A549 treated with AZD2906 at 1 μM for 4 hours (cell line): ENCODE measurements at places on chromosomes 6 and 20. TPM values are rescaled to one million over a fixed set of nuclear protein-coding genes. Genes with fewer than 3 reads are reported as not detected.

The NFKBIL1 gene
- total RNA-seq = 9.5 to 13.0 TPM (median 12.6 TPM) in 5 replicates

The DEFB128 gene
- not detected in 5 replicates for total RNA-seq

The GLP1R gene
- not detected in 5 replicates for total RNA-seq

The TFAP2C gene
- 10.9 to 12.8 TPM (median 11.7 TPM) in 5 replicates for total RNA-seq

The ADGB gene
- not detected in 5 replicates for total RNA-seq

The SLC35B2 gene
- 55.0 to 66.9 TPM (median 65.8 TPM) in 5 replicates for total RNA-seq

The PTGIS gene
- 0.01 to 0.03 TPM (median 0.02 TPM) in 4 of 5 replicates, not detected in the other for total RNA-seq

The SLC17A1 gene
- 0.06 TPM in 1 of 5 replicates, not detected in the others for total RNA-seq

The CYP21A2 gene
- 0.06 TPM in 1 of 5 replicates, not detected in the others for total RNA-seq

The PHACTR1 gene
- total RNA-seq = 0.11 TPM in 1 of 5 replicates, not detected in the others

The SCRT2 gene
- total RNA-seq = 0.02 TPM in 1 of 5 replicates, not detected in the others

The SEL1L2 gene
- not detected in 5 replicates for total RNA-seq

The CEP250 gene
- 22.7 to 30.3 TPM (median 24.9 TPM) in 5 replicates for total RNA-seq

The PDRG1 gene
- total RNA-seq = 28.2 to 32.8 TPM (median 28.8 TPM) in 5 replicates

The TREM2 gene
- 0.07 TPM in 1 of 5 replicates, not detected in the others for total RNA-seq

The SPDEF gene
- total RNA-seq = 1.3 to 1.9 TPM (median 1.8 TPM) in 5 replicates

The TFAP2A gene
- 6.3 to 11.4 TPM (median 8.4 TPM) in 5 replicates for total RNA-seq

The COL11A2 gene
- total RNA-seq = 0.31 to 0.92 TPM (median 0.81 TPM) in 5 replicates

The NELFE gene
- total RNA-seq = 73.0 to 92.7 TPM (median 76.9 TPM) in 5 replicates

The KHDRBS2 gene
- total RNA-seq = not detected in 5 replicates

The KCNQ5 gene
- 1.3 to 1.6 TPM (median 1.6 TPM) in 5 replicates for total RNA-seq

The ABCC10 gene
- 6.0 to 11.5 TPM (median 9.5 TPM) in 5 replicates for total RNA-seq

The COL21A1 gene
- 0.55 to 0.93 TPM (median 0.67 TPM) in 5 replicates for total RNA-seq

The CUL9 gene
- 5.8 to 9.8 TPM (median 8.5 TPM) in 5 replicates for total RNA-seq

The AVP gene
- not detected in 5 replicates for total RNA-seq

The SLC22A2 gene
- not detected in 5 replicates for total RNA-seq

The TFB1M gene
- 6.8 to 9.9 TPM (median 7.7 TPM) in 5 replicates for total RNA-seq

The C6orf163 gene
- 0.10 to 0.41 TPM (median 0.20 TPM) in 5 replicates for total RNA-seq

The LTB gene
- 0.12 to 0.49 TPM (median 0.14 TPM) in 4 of 5 replicates, not detected in the other for total RNA-seq

The MATN4 gene
- 0.10 to 0.22 TPM (median 0.12 TPM) in 4 of 5 replicates, not detected in the other for total RNA-seq

The RBBP8NL gene
- total RNA-seq = 0.91 to 1.5 TPM (median 1.2 TPM) in 5 replicates

The SRSF12 gene
- 1.2 to 2.3 TPM (median 1.9 TPM) in 5 replicates for total RNA-seq

The MUC21 gene
- total RNA-seq = 0.03 to 0.04 TPM in 2 of 5 replicates, not detected in the others

The TAAR6 gene
- not detected in 5 replicates for total RNA-seq

The HLA-DPA1 gene
- total RNA-seq = 0.05 to 0.11 TPM in 2 of 5 replicates, not detected in the others

The SERINC3 gene
- 68.8 to 86.4 TPM (median 82.6 TPM) in 5 replicates for total RNA-seq

The NOX3 gene
- not detected in 5 replicates for total RNA-seq

The PRICKLE4 gene
- 0.74 to 1.7 TPM (median 0.76 TPM) in 5 replicates for total RNA-seq

The PLEKHG1 gene
- total RNA-seq = 0.45 to 0.91 TPM (median 0.66 TPM) in 5 replicates

The TOMM34 gene
- total RNA-seq = 38.6 to 44.3 TPM (median 41.2 TPM) in 5 replicates

The ZSCAN9 gene
- total RNA-seq = 6.1 to 8.0 TPM (median 6.8 TPM) in 5 replicates

The CNR1 gene
- total RNA-seq = 1.8 to 2.4 TPM (median 1.9 TPM) in 5 replicates

The KHDC1L gene
- total RNA-seq = 0.22 to 0.33 TPM (median 0.26 TPM) in 5 replicates

The PROCR gene
- total RNA-seq = 104 to 150 TPM (median 140 TPM) in 5 replicates

The IRF4 gene
- 0.17 to 0.31 TPM (median 0.26 TPM) in 5 replicates for total RNA-seq

The POM121L2 gene
- not detected in 5 replicates for total RNA-seq

The LPA gene
- total RNA-seq = 0.06 to 0.15 TPM (median 0.07 TPM) in 5 replicates

The RUNX2 gene
- 1.1 to 1.5 TPM (median 1.3 TPM) in 5 replicates for total RNA-seq

The GSTA3 gene
- not detected in 5 replicates for total RNA-seq

The DOK5 gene
- total RNA-seq = not detected in 5 replicates
